ENCODE measurements at places on chromosomes 6 and 20.

DNA sequence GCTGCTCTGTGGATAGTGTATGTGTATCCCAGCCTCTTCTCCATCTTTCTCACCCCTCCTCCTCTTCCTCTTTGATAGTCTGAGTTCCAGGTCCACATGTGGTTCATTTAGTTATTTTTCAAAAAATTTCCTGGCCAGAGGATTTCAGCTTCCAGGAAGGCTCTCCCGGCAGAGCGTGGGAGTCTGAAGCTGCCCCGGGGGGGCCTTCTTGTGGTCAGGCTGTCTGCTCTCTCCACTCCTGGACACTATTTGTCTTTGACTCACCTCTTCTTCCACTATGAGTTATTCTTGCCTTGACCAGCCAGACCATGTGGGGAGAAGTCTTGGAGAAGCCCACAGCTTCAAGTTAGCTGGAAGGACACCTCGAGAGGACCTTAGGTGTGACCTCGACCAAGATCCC, 258.8 kb downstream of the CDC5L start:
- DNase-seq = no peak

DNA sequence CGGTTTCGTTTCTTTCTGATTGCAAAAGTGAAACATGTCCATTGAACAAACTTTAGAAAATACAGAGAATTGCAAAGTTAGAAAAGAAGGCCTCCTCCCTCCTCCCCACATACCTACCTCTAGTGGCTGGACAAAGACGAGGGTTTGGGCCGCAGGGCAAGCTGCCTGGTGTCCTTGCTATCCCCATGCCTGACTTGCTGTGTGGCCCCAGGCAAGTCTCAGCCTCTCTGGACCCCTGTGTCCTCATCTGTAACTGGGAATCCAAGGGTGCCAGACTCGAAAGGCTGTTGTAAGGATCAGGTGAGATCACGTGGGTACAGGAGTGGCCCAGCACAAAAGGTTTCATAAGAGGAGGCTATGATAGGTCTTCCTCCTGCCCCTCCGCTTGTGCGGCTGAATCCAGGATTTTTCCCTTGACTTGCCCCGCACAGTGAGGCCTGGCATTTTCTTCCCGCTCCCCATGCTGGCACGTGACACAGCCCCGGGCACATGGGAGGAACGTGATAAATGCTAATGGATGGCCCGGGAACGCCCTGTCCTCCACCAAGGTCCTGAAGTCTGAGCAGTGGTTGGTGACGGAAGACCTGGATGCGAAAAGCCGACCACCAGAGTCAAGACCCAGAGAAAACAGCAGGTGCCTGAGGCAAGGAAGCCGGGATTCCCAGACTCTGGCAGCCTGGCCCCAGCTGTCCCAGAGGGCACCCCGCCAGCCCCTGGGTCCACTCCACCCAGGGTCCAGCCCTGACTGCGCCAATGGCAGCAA, 55.8 kb downstream of the UBE2V1 start:
- no peak for DNase-seq

DNA sequence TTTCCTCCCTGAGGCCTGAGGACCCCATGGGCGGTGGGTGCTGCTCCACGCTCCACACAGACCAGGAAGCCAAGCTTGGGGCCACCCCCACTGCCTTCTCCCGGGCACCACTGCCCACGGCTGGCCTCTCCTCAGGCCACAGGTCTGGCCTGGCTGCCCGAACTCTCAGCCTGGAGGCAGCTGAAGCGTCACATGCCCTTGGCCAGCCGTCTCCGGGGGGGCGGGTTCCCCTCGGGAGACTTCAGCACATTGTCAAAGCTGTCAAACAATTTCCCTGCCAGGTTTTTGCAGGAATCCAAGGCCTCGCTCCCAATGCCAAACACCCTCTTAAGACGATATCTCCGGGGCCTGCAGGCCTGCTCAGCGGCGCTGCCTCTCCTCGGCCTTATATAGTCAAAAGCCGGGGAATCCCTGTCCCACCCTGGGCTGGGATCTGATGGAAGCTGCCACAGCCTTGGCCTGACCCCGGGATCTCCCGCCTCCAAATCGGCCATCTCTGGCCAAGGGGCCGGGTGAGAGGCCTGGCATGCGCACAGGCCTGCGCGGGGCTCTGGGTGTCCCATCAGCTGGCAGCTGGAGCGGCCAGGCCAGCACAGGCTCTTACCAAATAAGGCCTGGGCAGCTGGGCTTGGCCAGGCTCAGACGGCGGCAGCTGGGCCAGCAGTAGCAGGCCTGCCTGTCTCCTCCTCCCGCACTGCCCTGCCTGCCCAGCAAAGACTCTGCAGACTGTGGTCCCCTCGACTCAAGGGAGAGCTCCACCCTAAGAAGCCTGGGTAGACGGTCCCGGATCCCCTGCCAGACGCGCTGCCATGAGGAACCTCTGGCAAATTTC, 49.7 kb downstream of the RBM38 start:
- DNase-seq = no peak

GRCh38 chr6:15280961-15281360, 35.1 kb downstream of the JARID2 start:
- no peak for DNase-seq

GRCh38 chr6:24214984-24215383, 89.0 kb downstream of the NRSN1 start:
- no peak for DNase-seq

DNA sequence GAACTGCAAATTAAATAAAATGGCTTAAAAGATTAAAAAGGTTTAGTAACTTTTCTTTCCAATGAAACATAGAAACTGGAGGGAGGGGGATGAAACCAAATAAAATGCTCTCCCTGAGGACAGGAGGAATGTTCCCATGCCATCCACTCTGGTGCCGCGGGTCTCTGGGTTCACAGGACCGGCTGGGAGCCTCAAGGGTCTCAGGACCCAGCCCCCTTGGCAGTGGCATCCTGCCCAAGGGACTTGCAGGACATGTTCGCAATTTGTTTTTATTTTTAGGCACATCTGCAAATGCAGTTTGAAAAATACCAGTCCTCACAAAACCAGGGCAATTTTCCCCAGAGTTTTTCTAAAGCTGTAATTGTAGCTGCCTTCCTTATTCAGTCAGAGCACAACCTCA, 7.5 kb downstream of the BEND3 start:
- no peak for DNase-seq

DNA sequence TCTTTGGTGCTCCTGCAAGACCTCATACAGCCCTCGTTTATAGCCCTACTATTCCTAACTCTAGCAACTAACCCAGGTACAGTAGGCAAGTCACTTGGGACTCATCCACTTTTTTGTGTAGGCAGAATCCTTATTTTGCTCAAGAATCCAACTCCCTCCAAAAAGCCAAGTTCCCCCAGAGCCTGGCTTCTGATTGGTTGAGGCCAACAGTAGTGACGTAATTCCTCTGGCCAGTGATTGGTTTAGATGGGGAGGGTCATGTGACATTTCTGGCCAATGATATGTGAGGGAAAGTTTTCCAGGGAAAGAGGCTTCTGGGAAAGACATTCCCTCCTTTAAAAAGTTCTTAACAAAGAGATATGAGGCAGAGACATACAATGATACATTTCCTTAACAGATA, 32.1 kb downstream of the KIAA1755 start:
- DNase-seq = peak; percentile 53

DNA sequence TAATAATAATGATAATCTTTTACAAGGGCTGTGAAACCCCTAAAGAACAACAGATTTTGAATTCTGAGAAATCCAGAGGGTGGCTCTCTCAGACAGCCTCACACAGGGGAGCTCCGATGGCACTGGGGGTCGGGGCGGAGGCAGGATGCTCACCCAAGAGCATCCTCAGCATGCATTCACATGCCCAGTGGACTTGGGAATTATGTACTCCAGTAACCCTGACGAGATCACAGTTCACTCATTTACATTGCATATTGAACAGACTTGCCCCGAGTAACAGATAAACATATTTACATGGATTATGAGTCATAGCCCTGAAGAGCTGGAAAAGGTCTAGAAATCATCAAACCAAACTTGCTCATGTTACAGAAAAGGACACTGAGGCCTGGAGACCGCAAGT, 482.7 kb upstream of the JARID2 start:
- DNase-seq = no peak
